ENCODE measurements at places on chromosomes 1 and 21.

GRCh38 chr1:197130677-197131304 lies 15.7 kb downstream of the ASPM start:
- DNase-seq: no peak

- DNase-seq: peak; percentile 89
These were observed 21.9 kb upstream of the LAPTM5 start for GRCh38 chr1:30779294-30780071.

- DNase-seq: no peak
These were observed 645.8 kb upstream of the USP24 start for GRCh38 chr1:55860798-55861519.

DNA sequence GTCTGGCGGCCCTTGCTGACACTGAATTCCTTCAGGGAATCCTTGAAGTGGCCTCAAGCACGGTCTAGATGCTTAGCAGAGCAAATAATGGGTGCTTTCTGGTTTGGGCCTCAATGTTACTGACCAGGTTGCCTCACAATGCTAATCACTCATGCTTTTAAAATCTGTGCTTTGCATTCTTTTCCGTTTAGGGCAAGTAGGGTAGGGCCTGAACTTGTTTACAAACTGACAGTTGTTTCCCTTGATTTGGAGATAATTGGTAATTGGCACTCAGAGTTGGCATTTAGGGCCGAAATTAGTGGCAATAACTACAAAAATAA lies 1.4 kb downstream of the VPS13D start:
- no peak for DNase-seq

DNA sequence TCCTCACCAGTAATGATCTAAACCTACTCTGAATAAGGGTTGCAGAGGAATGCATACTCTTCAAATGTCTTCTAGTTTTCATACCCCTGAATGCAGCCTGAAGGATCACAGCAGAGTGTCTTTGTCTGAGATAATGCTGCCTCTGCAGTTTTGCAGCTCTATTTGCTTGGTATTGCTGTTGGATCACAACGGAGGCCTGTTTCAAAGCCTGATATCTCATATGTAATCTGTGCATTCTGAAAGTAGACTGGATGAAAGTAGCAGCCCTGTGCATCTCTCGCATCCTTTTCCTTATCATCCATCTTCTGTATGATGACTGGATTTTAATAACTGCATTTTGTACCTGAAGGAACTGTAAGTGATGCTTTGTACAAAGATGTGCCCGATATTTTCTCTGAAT lies 34.9 kb upstream of the F13B start:
- DNase-seq: no peak

DNA sequence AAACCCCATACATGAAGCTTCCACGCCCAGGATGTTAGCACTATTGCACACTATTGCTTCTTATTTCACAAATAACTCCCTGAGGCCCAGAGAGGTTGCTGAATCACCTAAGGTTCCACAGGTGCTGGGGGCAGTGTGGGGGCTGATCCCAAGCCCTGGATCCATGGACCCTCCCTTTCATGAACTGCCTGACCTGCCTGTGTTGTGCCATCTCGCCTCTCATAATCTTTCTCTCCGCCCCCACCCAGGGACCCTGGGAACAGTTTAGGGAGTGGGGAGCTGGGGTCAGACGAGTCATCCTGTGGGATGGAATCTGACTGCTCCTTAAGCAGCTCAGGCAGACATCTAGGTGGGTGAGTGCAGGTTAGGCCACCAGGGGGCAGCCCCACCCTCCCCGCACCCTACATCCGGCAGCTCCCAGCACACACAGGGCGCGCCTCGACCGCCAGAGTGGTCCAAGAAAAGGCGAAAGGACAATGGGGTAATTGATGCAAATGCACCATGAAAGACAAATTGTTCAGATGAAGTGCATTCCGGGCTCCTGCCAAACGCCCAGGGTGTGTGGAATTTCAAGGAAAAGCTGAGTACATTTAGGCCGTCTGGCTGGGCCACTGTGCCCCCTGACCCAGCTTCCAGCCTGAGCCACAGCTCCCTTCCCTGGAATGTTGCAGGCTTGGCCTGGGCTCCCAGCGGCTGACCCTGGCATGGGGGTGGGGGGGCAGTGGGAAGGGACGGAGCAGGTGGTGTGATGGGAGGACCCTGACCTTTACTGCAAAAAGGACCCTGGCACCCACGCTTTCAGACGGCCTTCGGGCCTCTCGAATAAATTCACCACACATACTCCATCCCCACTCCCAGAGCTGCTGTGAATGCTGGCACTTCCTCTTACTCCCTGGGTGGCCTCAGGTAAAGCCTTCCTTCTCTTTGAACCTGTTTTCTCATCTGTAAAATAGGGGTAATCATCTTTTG lies 20.8 kb downstream of the PHLDA3 start:
- DNase-seq: peak; percentile 81

- no peak for DNase-seq
These were observed 390.2 kb upstream of the POU3F1 start for GRCh38 chr1:38436749-38437148.

DNA sequence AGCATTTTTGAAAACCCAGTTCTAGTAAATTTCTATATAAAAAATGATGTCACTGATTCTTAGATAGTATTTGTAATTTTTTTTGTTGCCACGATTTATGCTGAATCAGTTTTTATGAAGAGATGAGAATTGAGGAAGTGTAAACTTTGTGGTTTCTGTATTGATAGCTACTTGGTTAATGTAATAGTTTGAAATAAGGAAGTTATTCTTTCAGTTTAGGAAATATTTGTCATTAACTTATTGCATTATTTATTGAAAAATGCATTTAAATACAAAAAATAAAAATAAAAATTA lies 97.8 kb downstream of the ZFYVE9 start:
- no peak for DNase-seq

DNA sequence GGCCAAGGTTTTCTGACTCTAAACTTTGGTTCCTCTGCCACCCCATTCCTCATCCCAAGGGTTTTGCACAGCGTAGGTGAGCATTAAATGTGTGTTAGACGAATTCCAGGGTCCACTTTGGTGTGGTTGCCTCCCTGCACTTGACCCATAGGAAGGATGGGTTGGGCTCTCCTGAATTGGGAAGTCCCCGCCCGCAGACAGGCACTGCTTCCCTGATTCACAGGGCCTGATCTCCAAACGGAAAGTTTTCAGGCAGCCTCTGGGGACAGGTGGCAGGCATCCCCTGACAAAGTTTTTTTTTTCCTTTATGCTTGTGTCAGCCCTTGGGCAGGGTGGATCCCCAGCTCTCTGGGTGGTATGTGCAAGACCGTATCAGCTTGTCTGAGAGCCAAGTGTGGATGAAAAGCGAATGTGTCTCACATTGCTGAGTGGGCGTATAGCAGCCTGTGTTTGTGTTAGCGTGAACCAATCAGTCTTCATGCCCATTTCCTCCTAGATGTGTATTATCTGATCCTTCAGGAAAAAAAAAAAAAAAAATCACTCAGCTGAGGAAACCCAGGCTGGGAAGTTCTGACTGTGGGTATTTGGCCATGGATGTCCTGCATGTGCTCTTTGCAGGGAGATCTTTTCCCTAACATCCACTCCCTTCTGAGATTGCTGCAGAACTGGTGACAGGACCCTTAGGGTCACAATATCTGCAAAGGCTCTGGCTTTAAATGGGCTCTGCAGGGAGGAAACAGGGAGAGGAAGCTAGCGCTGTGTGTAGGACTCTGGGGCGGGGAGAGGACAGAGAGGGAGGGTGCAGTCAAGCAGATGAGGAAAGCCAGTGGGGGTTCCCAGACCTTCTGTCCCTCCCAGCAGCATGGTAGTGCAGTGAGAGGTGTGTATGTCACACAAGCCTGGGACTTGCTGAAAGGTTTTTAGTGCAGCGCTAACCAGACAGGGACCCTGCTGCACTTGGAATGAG lies 42.2 kb upstream of the TRABD2B start:
- DNase-seq: peak; percentile 56

DNA sequence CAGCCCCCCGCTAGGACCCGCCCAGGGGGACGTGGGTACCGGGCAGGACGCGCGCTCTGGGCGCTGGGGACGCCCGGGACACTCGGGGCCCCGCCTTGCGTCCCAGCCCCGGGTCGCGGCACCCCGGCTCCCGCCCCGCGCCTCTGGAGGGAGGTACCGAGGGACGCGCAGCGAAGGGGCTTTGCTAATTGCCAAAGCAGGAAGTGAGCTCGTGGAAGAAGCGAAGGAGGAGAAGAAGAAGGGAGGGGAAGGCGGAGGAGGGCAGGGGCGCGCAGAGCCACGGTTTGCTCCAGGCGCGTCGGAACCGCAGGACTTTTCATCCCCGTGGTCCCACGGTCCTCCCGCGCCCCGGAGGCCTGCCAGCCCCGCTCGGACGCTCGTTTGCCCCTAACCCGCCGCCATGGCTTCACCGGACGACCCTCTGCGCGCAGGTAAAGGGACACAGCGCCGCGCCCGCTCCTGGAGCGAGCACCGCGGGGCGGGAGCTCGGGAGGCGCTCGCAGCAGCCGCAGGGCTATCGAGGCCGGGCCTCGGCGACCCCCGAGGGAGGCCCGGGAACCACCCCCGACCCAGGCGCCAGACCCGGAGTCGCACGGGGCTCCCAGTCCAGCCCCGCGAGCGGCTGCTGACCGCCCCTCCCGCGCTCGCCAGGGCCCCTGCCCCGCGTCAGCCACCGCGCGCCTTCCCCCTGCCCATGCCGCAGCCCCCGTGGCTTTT lies 1.3 kb downstream of the EDARADD start:
- DNase-seq: peak; percentile 76

DNA sequence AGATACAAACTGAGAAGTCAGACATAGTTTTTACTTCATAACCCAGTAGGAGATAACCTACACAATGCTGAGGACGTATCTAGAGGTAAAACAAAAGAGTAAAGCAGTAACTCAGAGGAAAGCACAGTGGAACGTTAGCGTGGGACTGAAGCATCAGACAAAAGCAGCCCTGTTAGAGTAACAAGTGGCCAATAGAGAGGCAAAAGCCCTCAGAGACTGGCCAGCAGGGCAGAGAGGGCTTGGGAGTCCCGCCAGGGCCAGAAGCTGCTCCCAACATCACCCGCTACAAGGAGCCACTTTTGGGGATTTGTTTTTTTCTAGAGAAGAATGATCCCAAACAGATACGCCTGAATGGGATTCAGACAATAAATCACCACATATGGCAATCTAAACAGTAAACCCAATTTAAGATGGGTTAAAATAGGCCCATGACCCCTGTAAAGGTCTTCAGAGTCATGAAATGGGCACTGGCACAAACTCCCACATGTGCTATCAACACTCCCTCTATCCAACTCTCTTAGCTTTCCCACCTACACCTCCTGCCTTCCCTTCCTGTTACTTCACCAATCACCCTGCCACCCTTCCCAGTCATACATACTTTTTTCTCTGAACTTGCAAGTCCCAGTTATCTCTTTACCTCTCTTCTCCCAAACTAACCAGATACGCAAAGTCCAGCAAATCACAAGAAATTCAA lies 17.2 kb downstream of the TADA1 start:
- no peak for DNase-seq

DNA sequence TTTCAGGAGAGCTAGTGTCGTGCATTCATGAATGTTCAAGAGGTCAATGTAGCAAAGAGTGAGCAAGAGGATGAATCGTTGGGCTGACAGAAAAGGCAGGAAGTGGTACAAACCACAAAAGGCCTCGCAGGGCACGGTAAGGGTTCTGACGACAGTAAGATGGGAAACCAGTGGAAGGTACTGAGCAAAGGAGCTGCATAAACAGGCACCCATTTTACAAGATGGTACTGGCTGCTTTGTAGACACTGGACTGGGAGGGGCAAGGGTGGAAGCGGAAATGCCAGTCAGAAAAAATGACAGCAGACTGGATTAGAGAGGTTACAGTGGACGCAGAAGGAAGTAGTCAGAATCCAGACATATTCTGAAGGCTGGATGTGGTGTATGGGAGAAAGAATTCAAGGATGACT lies 123.5 kb downstream of the PTPN14 start:
- DNase-seq: peak; percentile 29

DNA sequence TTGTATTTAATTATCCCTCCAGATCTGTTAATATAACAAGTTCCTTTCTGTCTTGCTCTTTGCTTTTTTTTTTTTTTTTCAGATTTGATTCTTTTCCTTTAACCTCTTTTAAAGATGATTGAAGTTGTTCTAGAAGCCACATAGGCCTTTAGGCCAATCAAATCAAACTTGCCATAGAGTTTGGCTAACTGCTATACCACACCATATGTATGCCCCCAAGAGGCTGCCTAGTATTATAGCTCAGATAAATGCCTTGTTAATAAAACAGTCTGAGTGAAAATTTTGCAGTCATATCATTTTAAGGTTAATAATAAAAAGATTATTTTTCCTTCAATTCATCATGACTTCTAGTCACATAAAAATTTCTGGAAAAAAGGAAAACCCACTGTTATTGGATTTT lies 696.0 kb upstream of the CHRM3 start:
- no peak for DNase-seq

GRCh38 chr1:182484531-182485257 lies 34.7 kb downstream of the RGSL1 start:
- DNase-seq: peak; percentile 25

- no peak for DNase-seq
These were observed 132.0 kb upstream of the ZC3H11B start for GRCh38 chr1:219744652-219745469.

- no peak for DNase-seq
These were observed 7.8 kb upstream of the CPLANE2 start for GRCh38 chr1:16244650-16245285.

DNA sequence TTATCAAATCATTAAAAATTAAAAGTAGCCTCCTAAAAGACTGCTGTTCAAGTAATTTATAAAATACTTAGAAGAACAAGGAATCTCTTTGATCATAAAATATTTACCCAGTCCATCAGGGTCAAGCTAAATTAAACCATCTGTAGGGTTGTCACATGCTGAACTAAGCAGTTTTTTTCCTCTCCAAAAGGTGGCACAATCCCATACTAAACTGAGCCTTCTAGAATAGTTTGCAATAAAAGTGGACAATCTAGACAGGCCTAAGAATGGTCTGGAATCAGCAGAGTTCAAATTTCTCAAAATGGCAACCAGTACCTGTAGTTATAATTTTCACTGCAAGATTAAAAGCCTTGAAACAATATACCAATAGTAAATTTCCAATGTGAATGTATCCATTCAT lies 194.8 kb downstream of the EIF4G3 start:
- DNase-seq: no peak

- no peak for DNase-seq
These were observed 41.4 kb upstream of the ACOT11 start for GRCh38 chr1:54506594-54506993.

DNA sequence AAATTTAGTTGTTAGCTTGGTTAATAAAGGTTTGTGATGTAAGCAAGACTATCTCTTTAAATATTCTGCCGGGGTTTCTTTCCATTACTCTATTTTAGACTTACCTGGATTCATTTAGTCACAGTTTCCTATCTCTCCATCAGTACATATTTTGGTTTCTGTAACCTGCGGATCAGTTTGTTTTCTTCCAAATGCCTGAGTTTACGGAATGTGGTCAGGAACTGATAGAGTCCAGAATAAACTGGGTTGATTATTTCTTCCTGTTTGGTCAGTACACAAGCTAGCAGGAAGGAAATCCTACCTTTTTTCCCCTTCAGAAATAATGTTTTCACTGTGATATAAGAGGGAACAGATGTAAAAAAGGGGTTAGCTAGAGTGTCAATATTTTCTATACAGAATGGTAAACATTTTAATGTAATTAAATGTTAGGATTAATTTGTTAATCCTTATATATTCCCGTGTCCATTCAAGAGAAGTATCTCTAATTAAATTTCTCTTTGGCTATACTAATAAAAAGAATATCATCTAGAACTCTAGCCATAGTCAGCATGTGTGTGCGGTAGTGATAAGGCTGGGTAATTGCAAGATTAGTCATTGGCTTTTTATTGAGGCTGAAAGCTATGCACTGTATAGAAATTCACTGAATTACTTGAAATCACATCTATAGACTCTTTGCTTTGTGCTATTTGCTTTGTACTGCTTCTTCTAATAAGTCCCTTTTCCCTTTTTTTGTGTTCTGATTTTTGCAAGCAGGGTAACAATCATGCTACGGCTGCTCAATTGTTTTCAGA lies 144.7 kb upstream of the ADGRL4 start:
- DNase-seq: no peak

GRCh38 chr1:212228076-212228475 lies 57.1 kb upstream of the PPP2R5A start:
- no peak for DNase-seq
